ENCODE measurements at places on chromosomes 7 and 10.

GRCh38 chr10:128210215-128211063 lies 84.2 kb upstream of the MKI67 start:
- DNase-seq = no peak

- no peak for DNase-seq
Observed at GRCh38 chr7:1598286-1598685, 28.5 kb upstream of the PSMG3 start.

DNA sequence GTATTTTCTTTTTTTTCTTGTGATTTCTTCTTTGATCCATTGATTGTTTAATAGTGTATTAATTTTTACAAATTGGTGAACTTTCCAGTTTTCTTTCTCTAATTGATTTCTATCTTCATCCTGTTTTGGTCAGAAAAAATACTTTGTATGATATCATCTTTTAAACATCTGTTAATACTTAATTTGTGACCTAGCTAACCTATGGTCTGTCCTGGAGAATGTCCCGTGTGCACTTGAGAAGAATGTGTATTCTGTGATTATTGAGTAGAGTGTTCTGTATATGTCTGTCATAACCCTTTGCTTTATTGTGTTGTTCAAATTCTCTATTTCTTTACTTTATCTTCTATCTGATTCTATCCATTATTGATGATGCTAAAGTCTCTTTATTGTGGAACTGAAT lies 65.8 kb upstream of the ZEB1 start:
- no peak for DNase-seq

GRCh38 chr7:45331563-45331962 lies 174.0 kb downstream of the RAMP3 start:
- DNase-seq = no peak

DNA sequence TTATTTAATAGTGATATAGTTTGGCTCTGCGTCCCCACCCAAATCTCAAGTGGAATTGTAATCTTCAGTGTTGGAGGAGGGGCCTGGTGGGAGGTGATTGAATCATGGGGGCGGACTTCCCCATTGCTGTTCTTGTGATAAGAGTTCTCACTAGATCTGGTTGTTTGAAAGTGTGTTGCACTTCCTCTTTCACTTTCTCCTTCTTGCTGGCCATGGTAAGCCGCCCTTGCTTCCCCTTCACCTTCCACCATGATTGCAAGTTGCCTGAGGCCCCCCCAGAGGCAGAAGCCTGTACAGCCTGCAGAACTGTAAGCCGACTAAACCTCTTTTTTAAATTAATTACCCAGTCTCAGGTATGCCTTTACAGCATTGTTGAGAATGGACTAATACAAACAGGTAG lies 101.4 kb downstream of the MTPAP start:
- no peak for DNase-seq

DNA sequence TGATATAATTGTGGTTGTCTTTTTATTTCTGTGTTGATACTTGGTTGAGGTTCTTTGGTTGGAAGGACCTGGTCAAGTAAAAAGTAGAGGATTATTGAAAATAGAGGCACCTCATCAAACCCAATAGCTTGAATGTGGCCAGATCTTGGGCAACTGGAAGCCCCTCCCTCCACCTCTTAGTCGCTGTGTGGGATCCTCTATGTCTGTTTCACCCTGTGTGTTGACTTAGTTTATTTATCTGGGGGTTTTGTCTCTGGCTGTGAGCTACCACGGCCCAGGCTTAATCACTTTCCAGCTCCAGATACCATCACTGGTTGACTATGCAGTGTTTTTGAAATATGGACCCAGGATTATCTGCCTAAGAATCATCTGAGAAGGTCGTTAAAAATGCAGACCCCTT lies 58.3 kb downstream of the AP3M1 start:
- DNase-seq = no peak

DNA sequence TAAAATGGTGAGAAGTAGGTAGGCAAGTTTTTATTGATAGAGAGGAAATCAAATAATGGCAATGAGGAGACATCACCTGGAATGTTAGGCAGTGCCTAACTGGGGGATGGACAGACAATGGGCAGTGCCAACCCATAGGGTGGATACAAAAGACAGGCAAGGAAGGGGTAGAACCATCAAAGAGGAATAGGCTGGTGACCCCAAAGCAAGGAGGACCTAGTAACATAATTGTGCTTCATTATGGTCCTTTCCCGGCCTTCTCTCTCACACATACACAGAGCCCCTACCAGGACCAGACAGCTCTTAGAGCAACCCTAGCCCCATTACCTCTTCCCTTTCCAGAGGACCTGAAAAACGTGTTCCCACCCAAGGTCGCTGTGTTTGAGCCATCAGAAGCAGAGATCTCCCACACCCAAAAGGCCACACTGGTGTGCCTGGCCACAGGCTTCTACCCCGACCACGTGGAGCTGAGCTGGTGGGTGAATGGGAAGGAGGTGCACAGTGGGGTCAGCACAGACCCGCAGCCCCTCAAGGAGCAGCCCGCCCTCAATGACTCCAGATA lies 30.0 kb downstream of the PRSS2 start:
- DNase-seq = no peak

GRCh38 chr10:29189256-29189655 lies 99.6 kb upstream of the LYZL1 start:
- DNase-seq = no peak

- DNase-seq = no peak
Observed at GRCh38 chr10:72334825-72335393, 19.8 kb downstream of the DNAJB12 start.

- DNase-seq = no peak
Observed at GRCh38 chr7:48084727-48085432, 4.2 kb upstream of the UPP1 start.

DNA sequence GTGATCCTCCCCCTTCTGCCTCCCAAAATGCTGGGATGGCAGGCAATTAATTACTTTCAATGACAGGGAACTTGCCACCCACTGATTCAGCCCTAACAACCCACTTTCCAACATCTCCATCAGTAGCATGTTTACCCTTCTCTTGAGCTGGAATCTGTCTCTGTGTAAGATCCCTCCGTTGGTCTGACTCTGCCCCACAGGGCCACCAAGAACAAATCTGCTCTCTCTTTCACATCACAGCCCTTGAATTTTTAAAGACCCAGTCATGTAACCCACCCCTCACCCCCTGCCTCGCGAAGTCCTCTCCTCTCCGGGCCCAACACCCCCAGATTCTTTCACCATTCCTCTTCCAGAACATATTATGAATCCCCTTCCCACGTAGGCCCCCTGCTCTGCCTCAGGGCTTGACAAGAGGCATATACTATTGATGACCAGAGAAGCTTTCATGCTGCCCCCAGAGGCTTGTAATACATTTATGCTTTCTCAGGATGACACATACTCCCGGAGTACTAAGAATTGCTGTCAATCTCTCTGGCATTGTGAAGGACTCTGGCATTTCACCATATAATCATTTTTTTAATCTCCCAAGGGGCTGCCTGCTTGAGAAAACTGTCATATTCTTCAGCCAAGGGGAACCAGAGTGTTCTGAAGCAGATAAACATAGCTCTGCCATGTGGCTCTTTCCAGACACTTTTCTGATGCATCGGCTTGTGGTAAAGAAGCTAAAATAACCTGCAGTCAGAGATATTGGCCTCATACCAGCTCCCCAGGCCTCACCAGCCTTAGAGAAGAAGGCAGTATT lies 179.2 kb upstream of the AUTS2 start:
- no peak for DNase-seq

- DNase-seq = no peak
Observed at GRCh38 chr10:1294748-1295147, 238.6 kb downstream of the WDR37 start.

DNA sequence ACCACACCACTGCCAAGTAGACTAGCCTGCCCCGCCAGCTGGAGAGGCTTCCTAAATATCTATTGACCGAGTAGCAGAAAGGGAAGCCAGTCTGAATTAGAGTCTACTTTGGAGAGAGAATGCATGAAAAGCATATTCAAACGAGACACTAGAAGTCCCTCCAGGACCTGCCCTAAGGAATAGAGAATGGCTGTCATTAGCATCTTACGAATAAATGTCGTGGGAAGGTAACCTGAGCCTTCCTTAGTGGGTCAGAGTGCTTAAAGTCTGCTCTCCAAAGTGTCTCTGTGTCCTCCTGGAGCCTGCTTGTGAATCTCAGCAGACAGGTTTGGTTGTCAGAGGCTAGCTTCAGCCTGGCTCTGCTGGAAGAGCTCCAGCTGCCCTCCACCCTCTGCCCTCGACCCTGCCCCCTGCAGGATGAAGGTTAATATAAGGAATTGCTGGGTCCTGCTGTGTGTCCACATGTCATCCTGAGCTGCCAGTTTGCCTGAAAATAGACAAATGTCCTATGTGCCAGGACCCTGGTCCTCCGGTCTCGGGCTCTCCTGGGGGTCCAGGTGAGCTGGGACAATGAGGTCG lies 33.4 kb downstream of the FAM241B start:
- no peak for DNase-seq

GRCh38 chr7:111986601-111987000 lies 219.6 kb downstream of the DOCK4 start:
- DNase-seq = no peak

GRCh38 chr10:124898471-124898870 lies 43.5 kb upstream of the ZRANB1 start:
- no peak for DNase-seq

DNA sequence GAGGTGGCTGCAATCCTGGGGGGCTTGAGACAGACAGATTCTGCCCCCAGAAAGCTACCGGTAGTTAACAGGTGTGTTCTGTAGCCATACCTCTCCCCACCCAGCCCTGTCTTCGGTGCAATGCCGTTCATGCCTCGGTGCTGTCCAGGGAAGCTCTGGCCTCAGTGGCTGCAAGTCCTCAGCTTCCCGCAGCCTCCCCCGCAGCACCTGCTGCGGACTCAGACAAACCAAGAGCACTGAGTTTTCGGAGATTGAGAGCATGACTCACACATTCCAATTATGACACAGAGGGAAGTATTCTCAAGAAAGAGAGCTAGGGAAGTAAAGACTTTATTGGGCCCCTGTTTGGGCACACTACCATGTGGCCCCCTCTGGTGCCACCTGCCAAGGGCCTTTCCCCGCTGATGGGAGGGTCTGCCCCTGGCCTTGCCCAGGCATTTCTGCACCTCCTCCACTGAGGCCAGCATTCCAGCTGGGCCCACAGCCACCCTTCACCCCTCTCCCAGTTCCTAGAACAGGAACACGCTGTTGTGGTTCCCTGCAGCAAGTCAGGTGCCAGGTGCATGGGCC lies 30.2 kb upstream of the EZH2 start:
- no peak for DNase-seq

Measured in NCI-H2081 treated with DMSO at 0.1 percent for 48 hours (cell line).